ENCODE measurements at places on chromosomes 7 and 10.
A peak's percentile ranks its signal among the peaks of the same experiment; 100 is the strongest.

DNA sequence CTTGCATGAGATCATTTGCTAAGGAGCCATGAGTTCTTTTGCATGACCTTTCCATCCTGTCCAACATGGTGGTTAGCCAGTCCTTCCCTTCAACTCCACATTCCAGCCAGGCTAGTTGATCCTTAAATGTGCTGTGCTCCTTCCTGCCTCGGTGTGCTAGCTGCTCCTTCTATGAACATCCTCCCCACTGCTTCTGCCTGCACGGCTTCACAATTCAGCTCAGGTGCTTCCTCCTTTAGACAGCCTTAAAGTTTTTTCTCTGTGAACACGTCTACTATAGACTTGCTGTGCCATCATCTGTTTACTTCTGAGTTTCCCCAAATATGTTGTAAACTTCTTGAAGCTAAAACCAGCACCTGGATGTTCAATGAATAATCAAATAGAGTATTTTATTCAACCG, 95.5 kb downstream of the OTUD1 start:
- DNase-seq, result no peak

- no peak for DNase-seq
Observed at GRCh38 chr10:79435271-79436065, 10.0 kb downstream of the ZCCHC24 start.

- no peak for DNase-seq
Observed at GRCh38 chr10:104639590-104640338, 1.3 kb upstream of the SORCS3 start.

- DNase-seq, result no peak
Observed at GRCh38 chr10:119225083-119225658, 17.8 kb downstream of the GRK5 start.

DNA sequence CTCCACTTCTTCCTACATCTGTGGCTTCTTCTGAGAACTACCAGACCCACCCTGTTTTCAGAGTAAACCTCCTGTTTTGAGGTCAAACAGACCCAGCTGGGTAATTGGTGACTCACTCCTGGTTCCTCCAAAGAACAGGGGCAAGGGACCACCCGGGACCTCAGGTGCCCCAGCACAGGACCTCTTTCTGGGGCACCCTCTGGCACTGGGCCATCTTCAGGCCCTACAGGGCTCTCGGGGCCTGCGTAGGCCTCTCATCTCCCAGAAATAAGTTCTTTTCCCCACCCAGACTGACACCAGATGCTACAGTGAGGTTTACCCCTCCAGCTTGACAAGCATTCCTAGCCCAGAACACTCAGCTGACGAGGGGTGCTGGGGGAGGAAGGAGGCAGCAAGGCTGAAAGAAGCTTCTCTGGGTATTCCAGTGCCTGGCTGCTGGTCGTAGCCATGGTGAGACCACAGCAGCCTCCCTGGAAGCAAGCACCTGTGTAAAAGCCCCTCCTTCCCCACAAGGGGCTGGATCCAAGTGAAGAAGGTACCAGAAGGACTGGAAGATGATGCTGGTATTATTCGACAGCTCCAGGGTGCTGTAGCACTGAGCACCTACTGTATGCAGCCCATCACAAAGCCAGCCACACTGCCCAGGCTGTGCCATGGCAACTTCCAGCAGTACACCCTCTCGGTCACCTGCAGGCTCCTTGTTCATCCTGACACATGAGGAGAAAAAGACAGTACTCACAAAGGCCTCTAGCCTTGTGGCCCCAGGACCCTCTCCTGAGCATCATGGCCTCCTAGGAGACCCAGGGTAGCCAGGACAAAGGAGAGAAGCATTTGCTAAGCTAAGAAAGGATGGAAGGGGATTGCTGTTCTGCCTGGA, 47.4 kb downstream of the ALOX5 start:
- DNase-seq, result peak; percentile 75

DNA sequence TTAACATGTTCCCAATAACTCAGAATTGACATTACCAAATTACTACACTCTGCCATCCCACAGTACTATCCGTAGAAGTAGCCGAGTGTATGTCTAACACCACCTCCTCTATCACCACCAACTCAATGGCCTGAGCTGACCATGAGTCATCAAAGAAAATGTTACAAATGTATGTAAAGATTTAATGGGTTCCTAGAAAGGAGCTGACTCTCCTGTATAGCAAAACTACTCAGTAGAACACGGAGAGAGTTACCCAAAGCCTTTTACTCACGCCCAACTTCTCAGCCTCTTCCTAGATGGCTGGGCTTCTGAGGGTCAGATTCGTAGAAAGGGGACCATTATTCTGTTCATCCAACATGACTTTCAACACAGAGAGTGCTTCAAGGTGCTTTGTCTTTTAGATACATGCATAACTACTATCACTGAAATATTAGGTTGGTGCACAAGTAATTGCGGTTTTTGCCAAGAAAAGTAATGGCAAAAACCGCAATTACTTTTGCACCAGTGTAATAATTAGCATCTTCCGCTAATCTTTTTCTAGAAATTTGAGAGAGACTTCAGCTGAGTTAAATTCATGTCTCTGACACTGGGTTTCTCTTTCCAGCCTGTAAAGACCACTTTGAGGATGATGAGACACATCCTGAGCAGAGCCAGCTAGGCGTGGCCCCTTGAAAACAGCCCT, 24.0 kb upstream of the NANOS1 start:
- DNase-seq, result no peak

- no peak for DNase-seq
Observed at GRCh38 chr10:101892782-101893391, 49.3 kb upstream of the KCNIP2 start.

DNA sequence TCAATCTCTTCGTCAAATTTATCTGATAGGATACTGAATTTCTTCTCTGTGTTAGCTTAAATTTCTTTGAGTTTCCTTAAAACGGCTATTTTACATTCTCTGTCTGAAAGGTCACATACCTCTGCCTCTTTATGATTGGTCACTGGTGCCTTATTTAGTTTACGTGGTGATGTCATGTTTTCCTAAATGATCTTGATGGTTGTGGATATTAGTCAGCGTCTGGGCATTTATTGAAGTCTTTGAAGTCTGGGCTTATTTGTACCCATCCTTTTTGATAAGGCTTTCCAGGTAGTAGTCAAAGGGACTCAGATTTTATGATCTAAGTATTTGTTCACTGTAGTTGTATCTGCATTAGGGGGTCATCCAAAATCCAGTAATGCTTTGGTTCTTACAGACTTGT, 1407.5 kb upstream of the LRRTM3 start:
- DNase-seq, result no peak

DNA sequence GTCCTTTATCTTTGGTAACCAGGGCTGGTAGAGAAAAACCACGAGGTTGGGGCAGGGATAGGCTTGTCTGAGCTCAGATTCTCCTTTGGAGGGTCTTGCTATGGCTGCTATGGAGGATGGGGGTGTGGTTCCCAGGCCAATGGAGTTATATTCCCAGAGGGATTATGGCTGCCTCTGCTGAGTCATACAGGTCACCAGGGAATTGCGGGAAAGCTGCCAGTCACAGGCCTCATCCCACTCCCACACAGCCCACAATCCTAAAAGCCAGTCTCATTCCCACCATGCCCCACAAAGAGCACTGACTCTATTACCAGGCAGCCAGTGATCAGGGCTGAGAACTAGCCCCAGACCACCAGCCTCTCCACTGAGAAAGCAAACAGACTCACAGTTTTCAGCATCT, 316.6 kb upstream of the TMEM229A start:
- no peak for DNase-seq

- peak; percentile 77 for DNase-seq
Observed at GRCh38 chr7:111083413-111083812, 7.5 kb upstream of the LRRN3 start.

- DNase-seq, result no peak
Observed at GRCh38 chr7:82700741-82701140, 257.2 kb upstream of the CACNA2D1 start.

DNA sequence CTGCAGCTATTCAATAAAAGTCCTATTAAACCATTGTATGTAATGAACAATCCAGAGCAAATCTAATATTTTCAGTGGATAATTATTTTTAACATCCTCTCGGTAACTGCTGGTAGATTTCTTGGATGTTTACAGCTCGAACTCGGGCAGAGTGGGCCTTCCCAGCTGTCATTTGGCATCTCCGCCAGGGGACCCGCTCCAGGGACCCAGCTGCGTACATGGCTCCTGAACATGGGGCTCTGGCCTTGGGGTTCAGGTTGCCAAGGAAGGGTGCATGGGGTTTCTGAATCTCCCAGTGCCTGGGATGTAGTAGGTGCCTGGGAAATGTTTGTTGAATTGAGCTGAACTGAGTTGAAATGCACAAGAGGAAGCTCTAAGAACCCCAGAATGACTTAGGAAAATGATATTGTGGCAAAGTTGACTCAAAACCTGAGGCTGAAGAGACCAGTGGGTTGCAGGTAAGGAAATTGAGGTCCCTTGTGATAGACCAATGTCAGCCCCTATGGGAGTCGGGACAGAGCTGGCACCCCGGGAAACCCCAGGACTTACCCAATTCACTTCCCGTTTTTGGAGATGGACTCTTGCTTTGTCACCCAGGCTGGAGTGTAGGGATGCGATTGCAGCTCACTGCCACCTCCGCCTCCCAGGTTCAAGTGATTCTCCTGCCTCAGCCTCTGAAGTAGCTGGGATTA, 228.4 kb downstream of the CUX1 start:
- peak; percentile 46 for DNase-seq

- peak; percentile 57 for DNase-seq
Observed at GRCh38 chr10:63521416-63522276, 445 bp downstream of the REEP3 start.

GRCh38 chr10:44306762-44307161, 78.1 kb downstream of the CXCL12 start:
- peak; percentile 6 for DNase-seq

DNA sequence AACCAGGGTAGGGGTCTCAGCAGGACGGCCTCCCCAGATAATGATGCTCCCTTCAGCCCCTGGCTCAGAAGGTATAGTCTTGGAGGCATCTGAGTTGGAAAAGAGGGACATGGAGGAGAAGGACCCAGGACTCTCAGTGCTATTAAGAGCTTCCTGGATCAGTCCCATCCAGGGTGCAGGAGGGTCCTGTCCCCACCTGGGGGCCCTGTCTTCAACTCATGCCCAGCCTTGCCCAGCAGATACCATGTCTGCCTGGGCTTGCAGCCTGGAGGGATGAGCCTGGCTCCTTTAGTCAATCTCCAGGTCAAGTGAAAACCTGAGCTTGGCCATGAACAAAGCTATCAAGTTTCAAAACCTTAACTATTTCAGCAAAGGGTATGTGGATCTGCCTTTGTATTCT, 67.6 kb downstream of the PRTFDC1 start:
- no peak for DNase-seq

DNA sequence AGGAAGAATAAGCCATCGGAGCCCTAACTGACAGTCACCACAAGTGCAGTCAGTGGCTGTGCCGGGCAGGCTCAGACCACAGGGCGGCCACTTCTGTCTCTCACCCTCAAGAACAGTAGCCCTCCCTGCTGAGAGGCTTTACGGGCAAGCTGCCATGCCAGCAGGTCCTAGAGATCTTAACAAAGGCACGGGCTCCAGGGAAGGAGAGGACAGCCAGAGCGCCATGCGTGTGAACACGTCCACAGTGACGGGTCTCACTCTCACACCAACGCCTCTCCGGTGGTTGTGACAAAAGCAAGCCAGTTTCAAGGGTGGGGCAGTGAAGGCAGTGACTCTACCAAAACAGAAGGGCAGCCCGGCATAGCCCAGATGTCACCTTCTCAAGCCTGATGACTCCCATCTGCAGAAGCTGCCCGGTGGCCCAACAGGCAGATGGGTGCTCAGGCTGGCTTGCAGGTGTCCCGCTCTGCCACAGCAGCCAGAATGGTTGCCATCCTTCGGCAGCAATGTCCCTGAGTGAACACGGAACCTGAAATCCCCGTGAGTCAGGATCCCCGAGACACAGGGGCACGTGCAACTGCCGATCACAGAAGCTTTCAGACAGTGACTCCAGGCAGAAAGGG, 102.0 kb downstream of the FAM53B start:
- no peak for DNase-seq

GRCh38 chr7:6159097-6159483, 113.3 kb downstream of the CYTH3 start:
- no peak for DNase-seq

DNA sequence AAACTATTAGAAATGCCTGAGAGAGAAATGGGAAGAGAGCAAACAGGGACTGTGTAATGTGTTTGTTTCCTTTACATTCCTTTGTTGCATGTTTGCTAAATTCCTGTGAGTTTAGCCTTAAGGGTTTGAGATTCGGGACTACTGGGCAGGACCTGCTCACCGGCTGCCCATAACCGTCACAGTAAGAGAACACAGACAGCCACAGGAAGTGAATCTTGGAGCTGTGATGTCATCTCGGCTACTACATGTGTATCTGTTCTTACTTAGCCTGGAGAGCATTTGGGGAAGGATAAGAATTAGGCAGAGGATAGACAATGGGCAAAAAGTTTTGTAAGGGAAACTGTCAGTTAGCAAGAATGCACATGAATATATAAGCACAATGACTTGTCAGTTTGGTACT, 485.1 kb upstream of the KLF6 start:
- DNase-seq, result peak; percentile 18

GRCh38 chr7:119270045-119270464, 1002.9 kb upstream of the KCND2 start:
- no peak for DNase-seq

DNA sequence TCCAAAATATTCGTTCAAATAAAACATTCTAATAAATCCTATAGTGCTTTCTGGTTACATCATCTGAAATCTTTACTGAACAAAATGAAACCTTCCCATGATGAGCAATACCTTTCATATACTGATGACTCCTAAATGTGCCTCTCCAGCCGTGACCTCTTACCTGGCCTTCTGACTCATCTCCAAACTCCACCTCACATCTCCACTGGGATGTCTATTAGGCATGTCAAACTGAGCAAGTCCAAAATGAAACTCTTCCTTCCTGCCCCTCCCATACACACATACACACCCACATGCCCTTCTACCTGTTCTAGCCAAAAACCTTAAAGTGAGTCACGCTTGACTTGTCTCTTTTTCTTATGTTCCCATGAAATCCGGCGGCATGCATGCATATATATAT, 22.9 kb downstream of the GSAP start:
- no peak for DNase-seq

GRCh38 chr10:105769248-105770184, 1128.4 kb downstream of the SORCS3 start:
- DNase-seq, result no peak

- DNase-seq, result no peak
Observed at GRCh38 chr7:134695321-134695860, 48.7 kb downstream of the BPGM start.

- no peak for DNase-seq
Observed at GRCh38 chr10:77581738-77582137, 55.9 kb downstream of the KCNMA1 start.

DNA sequence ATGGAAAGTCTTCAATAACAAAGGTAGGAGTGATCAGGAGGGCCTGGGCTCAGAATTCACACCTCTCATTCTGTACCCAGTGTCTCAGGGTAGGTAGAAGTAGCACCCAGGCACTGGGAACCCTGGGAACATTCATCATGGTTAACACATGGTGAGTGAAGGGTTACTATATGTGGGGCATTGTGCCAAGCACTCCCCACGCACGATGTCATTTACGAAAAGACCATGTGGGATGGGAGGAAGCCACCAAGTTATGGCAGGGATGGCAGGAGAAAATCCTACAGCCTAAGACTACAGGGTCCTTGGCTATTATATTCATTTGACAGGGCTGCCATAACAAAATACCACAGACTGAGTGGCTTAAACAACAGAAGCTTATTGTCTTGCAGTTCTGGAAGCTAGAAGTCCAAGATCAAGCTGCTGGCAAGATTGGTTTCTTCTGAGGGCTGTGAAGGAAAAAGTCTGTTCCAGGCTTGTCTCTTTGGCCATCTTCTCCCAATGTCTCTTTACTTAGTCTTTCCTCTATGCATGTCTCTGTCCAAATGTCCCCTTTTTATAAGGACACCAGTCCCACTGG, 27.7 kb upstream of the DDIT4 start:
- DNase-seq, result no peak

Data from CD4-positive, alpha-beta T cell treated with Interferon alpha-2 for 1 hour (primary cell).